ENCODE measurements at places on chromosomes 4 and X.

- DNase-seq, result no peak
Measured at GRCh38 chr4:7524064-7524682, 89.4 kb upstream of the PSAPL1 start.

DNA sequence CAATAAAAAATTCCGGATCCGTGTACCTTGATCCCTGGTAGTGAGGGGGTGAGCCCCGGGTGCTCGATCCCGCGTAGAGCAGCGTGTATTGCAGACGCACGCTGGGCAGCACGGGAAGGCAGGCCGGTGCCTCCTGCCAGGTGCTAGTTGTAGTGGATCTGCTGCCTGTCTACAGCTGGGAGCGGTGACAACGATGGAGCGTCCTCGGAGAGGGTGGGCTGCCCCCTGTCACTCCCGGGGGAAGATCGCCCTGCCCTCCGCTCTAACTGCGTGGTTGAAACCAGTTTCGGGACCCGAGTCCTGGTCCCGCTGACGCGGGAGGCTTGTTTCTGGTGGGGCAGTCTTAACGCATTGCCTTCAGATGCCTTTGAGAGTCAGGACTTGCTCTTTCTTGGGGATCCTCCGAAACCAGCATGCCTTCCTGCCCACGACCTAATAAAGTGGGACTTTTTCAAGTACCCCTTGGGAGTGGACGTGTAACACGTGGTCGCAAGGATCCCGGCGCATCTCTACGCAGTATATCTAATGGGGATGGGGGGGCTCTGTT is 2.7 kb upstream of the NKX6-1 start:
- no peak for DNase-seq

- no peak for DNase-seq
Measured at GRCh38 chr4:1967512-1968149, 41.1 kb downstream of the NELFA start.

- DNase-seq, result no peak
Measured at GRCh38 chrX:132216806-132217202, 2.4 kb downstream of the RAP2C start.
